ENCODE measurements at places on chromosomes 7 and 10. TPM values are rescaled to one million over a fixed set of nuclear protein-coding genes. Genes with fewer than 3 reads are reported as not detected.

The TLX1 gene
- not detected for total RNA-seq

The ZNF727 gene
- not detected for total RNA-seq

GRCh38 chr10:77604063-77604462, 33.5 kb downstream of the KCNMA1 start:
- H3K36me3 ChIP-seq: no peaks in the 10 kb centered on the region
- no peaks in the 10 kb centered on the region for H3K27me3 ChIP-seq
- no peak for DNase-seq
- no peak overlapping the region for H3K27ac ChIP-seq

- H3K4me1 ChIP-seq: no peaks in the 10 kb centered on the region
- no peaks in the 10 kb centered on the region for H3K27me3 ChIP-seq
Observed at GRCh38 chr7:8125680-8126444, 136.1 kb downstream of the ICA1 start.

- 0 out of 2 replicates have a peak, but pooled peaks cover 3% of the 10 kb centered on the region for H3K36me3 ChIP-seq
- H3K4me3 ChIP-seq: no peak overlapping the region
- H3K4me1 ChIP-seq: no peaks in the 10 kb centered on the region
- H3K27ac ChIP-seq: no peak overlapping the region
Observed at GRCh38 chr10:96984541-96985131, 152.5 kb downstream of the LCOR start.
